Sciatic nerve (tissue), 2 donors: ENCODE measurements at places on chromosomes 7 and 10. TPM values are rescaled to one million over a fixed set of nuclear protein-coding genes. Genes with fewer than 3 reads are reported as not detected.

DNA sequence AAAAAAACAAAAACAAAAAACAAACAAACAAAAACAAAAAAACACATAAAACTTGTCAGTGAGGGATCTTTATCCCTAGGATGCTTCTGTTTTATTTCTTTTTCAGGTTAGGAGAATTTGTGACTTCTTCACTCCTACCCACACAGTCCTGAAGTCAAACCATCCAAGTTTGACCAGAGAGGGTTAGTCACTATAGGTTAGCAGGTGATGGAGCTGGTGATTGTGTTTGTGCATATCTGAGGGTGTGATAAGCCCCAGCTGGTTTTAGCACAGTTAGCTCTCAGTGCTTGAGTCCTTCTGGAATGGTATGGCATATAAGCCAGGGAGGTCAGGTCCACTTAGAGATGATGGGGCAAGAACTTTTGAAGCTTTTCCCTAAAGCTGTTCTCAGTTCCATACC is 11.8 kb upstream of the IKZF1 start:
- no peak for DNase-seq

DNA sequence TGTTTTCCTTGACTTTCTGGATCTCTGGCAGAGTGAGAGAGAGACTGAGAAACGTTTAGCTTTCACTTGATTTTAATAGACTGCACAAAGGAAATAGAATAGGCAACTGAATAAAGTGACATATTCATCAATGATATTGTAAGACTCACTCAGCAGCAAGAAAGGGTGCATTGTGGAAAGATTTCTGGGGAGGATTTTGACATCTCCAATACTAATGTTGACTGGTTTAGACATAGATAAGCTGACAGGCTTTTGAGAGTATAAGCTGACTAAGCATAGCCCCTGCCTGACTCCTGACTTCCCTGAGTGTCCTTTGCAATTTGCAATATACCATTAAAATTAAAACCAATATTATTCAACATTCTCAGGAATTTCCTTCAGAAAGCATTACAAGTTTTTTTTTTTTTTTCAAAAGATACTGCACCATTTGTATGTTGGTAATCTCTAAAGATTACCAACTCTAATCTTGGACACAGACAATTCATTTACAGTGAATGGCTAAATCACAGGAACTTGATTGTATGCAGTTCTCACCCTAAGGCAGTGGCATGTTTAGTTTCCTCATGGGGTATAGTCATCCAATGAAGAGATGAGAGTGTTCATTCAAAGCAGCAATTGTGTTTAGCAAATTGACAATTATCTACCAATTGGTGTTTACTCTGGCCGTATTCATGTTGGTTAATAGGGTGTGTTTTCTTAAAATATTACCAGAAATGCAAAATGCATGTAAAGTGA is 325.6 kb downstream of the SORCS3 start:
- DNase-seq = no peak

The RABGEF1 gene
- total RNA-seq = 38.6 TPM

DNA sequence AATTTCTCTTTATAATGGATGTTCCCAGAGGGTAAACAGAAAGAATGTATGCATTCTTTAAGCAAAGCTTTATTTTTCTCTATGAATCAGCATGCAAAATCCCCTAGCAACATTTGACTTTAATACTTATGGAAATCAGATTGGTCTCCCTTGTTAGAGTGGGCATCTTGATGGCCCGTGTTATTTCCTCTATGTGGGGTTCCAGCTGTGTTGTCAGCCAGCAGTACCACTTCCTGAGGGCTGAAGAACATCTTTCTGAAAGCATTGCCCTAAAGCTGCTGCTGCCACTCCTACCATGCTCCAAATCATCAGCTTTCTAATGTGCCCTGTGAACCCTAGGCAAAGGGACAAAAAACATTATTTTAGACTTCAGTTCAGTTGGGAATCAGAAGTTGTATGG is 70.4 kb upstream of the HECTD2 start:
- no peak for DNase-seq

The H2BK1 gene
- not detected for total RNA-seq
